Activated naive CD8-positive, alpha-beta T cell treated with anti-CD3 and anti-CD28 coated beads, Interleukin-2, amount 10 ng/mL, durations not matched to agents 7 days and 5 days (primary cell): ENCODE measurements at places on chromosomes 3 and 15.

DNA sequence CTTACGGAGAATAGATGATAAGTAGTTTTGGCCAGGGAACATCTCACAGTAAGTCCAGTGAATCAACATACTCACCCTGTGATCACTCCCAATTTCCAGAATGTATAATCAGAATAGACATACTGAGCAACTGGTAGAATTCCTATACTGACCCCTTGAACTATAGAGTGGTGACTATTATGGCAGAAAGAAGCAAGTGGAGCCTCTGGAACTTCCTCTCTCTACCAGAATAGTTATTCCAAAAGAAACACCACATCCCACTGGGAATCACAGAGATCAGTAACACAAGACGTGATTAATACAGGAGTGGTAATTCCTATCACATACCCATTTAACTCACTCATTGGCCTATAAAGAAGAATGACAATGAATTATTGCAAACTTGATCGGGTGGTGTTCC, 50.1 kb upstream of the TRIM42 start:
- DNase-seq: no peak

DNA sequence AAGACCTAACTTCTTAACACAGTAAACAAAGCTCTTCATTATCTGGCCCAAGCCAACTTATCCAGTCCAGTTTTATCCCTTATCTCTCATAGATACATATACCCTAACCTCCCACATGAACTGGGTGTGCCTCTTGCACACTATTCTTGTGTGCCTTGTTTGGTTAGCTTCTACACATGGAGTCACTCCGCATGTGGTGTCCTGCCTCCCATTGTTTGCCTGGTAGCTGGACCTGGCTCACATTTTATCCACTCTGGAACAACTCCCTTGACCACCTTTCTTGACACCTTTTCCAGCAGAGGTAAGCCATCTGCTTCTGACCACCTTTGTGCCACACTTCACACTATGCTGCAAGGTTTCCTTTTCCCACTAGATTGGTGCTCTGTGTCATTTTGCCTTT, 15.2 kb downstream of the TIPARP start:
- no peak for DNase-seq

DNA sequence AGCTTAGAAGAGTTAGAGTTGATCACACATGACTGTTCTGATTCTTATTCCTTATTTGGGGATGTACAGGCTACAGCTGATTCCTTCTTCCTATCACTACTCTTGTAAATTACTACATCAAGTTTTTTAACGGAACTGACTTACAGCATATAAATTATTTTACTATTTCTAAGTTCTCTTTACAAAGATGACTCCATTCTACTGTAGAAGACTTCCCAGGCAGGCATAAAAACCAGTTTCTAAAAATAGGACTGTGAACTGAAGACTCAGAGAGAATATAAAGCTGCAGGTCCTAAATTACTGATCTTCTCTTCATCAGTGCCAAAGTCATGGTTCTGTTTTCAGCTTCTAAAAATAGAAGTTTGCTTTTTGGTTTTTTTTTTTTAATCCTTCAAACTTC, 38.9 kb downstream of the ANO10 start:
- no peak for DNase-seq

DNA sequence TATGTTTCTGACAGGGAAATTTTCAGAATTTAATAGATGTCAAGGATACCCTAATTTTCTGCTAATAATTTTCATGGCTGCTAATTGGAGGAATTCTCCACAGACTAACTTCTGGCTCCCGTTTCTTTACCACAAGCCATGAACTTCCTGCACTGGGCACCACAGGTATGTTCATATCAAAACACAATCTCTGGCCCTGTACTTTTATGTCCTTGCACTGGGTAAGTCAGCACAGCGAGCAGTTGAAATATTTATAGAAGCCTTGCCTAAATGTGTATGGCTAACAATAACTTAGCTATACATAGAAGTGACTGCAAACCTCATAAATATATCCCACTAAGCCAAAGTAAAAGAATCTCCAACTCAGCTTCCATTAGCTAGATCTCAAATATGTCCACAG, 246.9 kb downstream of the ZIC1 start:
- DNase-seq: no peak

DNA sequence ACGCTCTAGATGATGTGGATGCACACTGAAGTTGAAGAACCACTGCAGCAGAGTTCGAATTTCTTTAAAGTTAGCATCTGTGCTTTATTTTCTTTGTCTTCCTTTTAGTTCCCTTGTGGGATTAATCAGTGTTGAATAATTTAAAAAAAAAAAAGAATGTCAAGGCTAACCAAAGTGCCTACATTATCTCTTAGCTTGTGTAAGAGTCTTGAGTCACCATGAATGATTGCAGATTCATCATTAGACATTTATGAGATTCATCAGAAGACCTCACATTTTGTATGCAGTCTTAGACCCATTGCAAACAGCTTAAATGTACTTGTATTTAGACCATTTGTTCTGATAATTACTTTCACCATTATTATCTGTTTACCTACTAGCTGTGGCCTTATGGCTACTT, 182.2 kb downstream of the FNDC3B start:
- no peak for DNase-seq

- no peak for DNase-seq
These were observed 10.3 kb upstream of the ZMAT3 start for GRCh38 chr3:179081885-179082284.

DNA sequence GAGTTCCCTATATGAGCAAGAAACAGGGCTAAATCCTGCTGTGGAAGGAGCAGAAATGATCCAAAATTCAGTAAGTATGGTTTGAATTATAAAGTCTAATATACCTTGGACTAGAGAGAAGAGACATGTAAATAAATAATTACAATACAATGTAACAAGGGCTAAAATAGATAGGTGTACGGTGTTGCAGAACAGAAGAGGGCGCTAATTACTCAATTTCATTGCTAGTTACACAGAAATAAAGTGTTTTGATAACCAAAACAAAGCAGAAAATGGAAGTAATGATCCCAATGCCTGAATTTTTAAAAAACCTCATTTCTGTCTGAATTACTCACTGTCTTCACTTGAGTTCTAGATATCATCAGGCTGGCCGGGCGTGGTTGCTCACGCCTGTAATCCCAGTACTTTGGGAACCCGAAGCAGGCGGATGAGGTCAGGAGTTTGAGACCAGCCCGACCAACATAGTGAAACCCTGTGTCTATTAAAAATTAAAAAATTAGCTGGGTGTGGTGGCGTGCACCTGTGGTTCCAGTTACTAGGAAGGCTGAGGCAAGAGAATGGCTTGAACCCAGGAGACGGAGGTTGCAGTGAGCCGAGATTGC, 8.3 kb upstream of the PLCH1 start:
- DNase-seq: no peak
